ENCODE measurements at places on chromosomes 12 and 14.

DNA sequence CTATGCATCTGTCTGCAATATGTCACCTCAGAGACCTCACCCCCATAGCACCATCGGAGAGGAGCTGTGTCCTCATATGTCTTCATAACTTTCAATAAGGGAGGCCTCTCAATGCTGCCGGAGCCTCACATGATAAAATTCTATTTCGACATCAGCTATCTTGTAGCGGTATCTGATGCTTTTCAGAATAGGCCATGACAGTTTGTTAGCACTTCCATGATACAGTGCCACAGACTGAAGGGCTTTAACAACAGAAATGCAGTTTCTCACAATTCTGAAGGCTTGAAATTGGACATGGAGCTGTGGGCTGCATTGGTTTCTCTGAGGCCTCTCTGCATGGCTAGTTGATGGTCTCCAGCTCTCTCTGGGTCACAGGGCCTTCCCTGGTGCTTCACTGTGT lies 125.0 kb upstream of the PZP start:
- DNase-seq, result no peak

- DNase-seq, result no peak
Measured at GRCh38 chr12:9643266-9643660, 26.2 kb upstream of the CLEC2D start.

- DNase-seq, result no peak
Measured at GRCh38 chr12:8827551-8828256, 5.3 kb downstream of the A2ML1 start.

DNA sequence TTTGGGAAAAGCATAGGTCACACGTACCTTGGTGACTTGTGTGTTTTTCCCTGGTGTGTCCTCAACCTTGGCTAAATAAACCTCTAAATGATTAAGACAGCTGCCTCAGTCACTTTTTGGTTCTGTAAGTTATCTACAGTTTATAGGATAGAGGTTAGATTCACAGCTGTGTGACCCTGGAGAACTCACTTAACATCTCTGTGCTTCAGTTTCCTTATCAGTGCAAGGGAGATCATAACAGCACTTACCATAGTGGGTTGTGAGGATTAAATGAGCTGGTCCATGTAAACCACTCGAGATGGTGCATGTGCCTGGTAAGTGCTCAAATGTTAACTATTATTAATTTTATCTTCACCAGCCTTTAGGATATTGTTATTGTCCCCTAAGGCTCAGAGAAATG lies 35.4 kb upstream of the CHST11 start:
- no peak for DNase-seq

DNA sequence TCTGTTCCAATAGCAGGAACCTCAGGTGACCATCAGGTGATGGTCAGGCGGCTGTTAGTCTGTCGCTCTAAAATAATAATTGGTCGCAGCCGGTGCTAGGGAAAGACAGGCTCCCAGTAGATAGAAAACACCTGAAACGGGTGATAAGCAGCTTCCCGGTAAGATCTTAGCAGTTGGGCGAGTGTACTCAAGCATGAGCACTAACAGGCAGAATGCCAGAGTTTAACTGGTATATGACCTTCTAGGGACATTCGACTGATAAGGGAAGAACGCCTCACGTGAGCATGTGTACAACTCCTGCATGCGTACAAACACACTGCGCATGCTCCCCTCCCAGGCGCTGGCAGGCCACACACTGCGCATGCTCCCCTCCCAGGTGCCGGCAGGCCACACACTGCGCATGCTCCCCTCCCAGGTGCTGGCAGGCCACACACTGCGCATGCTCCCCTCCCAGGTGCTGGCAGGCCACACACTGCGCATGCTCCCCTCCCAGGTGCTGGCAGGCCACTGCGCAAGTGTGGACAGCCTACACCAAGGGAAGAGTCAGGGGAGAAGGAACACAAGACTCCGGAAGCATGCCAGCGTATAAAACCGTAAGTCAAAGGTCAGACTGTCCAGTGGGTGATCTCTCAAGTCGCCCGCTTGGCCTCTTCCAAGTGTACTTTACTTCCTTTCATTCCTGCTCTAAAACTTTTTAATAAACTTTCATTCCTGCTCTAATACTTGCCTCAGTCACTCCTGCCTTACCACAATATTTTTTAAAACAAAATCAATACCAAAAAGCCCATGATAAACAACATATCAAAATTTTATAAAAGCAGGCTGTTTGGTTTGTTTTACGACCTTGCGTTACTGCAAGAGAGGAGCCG lies 24.5 kb downstream of the GPRC5D start:
- DNase-seq, result peak; percentile 81

DNA sequence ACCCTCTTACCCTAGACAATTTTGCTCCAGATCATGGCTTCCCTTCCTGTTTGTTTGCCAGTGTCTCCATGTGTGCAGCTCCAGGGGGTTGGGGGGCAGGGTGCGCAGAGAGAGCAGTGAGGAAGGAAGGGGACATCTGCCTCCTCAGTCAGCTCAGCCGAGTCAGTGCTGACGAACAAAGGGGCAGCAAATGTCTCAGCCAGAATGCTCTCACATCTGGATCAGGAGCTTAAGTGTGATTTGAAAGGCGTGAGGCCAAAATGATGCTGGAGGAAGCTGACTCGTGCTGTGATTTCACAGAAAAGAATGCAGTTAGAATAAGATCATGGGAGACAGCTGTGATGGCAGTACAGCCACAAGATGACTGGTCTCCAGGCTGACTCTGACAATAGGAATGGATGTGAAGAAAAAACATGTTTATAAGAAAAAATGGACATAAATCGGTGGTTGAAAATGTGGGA lies 27.1 kb upstream of the CDK17 start:
- peak; percentile 63 for DNase-seq

DNA sequence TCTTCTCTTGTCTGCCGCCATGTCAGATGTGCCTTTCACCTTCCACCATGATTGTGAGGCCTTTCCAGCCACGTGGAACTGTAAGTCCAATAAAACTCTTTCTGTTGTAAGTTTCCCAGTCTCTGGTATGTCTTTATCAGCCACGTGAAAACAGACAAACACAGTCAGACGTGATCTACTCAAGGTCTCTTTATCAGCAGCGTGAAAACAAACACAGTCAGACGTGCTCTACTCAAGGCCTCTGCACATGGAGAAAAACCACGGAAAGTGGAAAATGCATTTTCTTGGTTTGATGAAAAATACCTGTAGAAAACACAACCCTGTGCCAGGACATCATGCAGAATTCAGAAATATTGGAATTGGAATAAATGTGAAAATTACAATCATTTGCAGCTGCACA lies 1115.7 kb downstream of the TMEM121 start:
- no peak for DNase-seq

DNA sequence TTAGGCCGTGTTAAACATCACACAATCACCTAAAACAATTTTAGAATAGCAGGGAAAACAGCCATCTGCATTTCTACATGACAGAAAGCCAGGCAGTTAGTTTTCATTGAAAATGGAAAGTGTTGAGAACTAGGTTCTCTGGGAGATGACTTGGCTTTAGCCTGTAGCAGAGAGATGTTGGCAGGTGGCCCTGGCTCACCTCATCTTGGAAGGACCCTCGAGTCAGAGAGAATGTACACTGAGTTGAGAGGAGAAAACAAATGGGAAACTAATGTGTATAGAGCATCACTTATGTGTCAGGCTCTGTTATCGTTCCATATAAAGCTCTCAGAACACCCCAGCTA lies 51.9 kb downstream of the SUSD6 start:
- no peak for DNase-seq

- no peak for DNase-seq
Measured at GRCh38 chr12:6158255-6158654, 33.8 kb upstream of the VWF start.

- no peak for DNase-seq
Measured at GRCh38 chr14:68893566-68893965, 85.5 kb downstream of the ACTN1 start.

GRCh38 chr14:104121142-104121541 lies 17.2 kb upstream of the KIF26A start:
- DNase-seq, result no peak

GRCh38 chr12:122013791-122014590 lies 7.7 kb upstream of the BCL7A start:
- no peak for DNase-seq

- DNase-seq, result no peak
Measured at GRCh38 chr14:81311778-81312177, 88.3 kb downstream of the STON2 start.

DNA sequence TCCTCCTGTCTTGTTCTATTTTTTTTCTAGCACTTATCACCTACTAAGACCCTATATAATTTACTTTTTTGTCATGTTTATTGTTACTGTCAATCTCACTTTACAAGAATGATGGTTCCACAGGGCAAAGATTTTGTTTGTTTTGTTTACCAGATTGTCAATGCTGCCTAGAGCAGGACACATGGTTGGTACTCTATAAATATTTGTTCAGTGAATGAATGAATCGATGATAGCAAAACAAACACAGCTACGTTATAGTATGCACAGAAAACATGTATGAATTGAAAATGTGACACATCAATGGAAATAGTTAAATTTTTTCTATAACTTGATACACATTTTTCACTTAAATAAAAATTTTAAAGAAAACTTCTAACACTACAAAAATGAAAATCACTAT lies 67.1 kb upstream of the KRR1 start:
- DNase-seq, result no peak

Measured in NCI-H460 (cell line).